ENCODE measurements at places on chromosomes 11 and 22.
A peak's percentile ranks its signal among the peaks of the same experiment; 100 is the strongest.

DNA sequence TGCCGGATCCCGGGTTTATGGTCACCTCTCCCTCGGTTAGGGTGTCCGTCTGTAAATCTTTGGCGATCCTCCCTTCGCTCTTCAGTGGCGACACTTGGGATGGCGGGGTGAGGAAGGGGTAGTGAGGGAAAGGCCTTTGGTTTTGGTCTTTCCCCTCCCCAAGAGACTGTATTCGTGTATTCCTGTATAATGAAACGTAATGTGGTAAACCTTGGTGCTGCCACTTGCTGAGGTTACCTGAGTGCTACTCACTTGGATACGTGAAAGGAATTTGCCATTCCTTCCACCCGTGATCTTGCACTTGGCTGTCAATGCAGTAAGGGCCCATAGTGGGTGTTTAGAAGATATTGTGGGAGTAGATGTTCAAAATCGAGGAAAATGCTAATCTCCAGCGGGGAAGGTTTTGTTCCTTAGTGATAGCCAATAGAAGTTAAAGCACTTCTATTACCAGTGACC, 578 bp upstream of the NUP160 start:
- no peak for DNase-seq

DNA sequence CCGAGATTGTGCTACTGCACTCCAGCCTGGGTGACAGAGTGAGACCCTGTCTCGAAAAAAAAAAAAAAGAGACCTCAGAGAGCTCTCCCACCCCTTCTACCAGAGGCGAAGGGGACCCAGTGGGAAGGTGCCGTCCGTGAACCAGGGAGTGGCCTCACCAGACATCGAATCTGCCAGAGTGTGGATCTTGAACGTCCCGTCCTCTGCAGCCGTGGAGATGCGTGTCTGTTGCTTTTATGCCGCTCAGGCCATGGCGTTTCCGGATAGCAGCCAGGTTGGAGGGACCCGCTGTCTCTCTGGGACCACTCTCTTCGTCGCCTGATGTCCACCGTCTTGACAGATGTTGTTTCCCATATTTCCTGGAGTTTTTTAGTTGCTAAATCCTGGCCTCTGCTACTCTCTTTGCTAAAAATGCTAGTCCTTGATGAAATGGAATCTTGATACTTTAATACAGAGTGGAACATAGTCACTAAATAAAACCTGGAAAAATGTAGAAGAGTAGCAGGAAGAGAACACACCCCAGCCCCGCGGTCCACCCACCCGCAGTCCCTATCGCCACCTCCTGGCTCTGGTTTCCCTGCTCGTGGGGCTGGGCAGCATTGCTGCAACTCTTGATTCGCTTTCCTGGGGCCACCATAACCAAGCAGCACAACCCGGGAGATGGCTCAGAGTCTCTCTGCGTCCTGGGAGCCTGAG, 12.0 kb upstream of the MUC6 start:
- no peak for DNase-seq

GRCh38 chr22:49975543-49976389, 15.2 kb downstream of the PIM3 start:
- no peak for DNase-seq

- DNase-seq, result no peak
Observed at GRCh38 chr11:71354394-71355105, 93.6 kb downstream of the DHCR7 start.

- DNase-seq, result no peak
Observed at GRCh38 chr11:9104580-9104979, 13.2 kb upstream of the SCUBE2 start.

DNA sequence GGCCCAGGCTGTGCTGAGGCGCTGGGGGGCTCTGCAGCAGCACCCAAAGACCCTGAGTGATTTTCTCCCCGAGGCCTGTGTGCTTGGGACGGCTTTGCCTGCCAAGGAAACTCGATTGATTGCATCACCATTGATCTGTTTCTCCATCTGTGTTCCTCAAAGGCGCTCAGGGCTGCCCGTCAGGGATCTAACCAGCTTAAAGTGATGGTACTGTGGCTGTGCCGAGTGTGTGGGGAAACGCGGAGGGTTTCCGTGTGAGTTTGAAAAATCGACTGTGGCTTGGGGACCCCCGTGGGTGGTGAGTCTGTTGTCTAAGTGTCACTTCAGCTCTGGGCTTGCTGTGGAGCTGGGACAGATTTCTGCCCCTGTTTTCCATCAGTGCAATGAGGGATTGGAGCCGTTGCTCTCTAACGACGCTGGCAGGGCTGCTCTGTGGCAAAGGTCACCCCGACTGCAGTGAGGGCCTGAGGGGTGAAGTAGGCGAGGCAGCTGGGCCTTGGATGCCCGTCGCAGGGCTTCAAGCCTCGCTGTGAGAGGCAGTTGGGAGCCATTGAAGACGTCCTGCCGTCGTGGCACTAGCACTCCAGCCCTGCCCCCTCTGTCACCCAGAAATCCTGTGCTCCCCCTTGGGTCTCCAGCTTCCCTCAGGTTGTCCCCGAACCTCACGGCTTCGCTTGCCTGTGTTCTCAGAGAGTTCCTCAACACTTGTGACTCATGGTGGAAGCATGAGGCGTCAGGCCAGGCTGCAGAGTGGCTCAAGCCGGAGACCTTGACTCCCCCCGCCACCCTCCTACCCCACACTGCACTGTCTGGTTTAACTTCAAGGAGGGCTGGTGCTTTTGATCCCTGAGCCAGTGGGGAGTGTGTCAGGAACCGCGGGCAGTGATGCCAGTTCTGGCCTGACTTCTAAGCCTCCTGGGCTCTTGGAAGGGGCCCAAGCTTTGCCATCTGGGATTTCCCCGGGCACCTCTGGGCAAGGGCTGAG, 21.8 kb downstream of the CACNA1I start:
- DNase-seq, result peak; percentile 77

DNA sequence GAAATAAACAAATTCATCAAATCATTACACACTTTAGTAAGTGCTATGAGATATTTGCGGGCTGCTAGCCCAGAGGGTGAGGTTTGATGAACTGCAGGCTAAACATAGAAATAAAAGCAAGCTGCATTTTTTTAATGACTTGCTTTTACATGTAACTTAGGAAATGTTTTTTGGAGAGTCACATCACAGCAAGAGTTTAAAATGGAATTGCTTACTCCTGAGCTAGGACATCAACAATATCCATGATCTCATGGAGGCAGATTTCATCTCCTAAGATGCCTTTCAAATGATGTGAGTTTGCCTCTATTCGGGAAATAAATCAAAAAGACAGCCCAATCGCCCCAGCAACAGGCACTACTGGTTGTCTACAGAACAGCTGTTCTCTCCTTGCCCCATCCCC, 73.4 kb upstream of the CD44 start:
- DNase-seq, result no peak

GRCh38 chr11:114316980-114317786, 21.0 kb downstream of the NNMT start:
- DNase-seq, result peak; percentile 68

GRCh38 chr11:64880240-64881001, 2.0 kb upstream of the EHD1 start:
- DNase-seq, result no peak

GRCh38 chr22:37566329-37566837, 6.1 kb downstream of the CDC42EP1 start:
- no peak for DNase-seq

DNA sequence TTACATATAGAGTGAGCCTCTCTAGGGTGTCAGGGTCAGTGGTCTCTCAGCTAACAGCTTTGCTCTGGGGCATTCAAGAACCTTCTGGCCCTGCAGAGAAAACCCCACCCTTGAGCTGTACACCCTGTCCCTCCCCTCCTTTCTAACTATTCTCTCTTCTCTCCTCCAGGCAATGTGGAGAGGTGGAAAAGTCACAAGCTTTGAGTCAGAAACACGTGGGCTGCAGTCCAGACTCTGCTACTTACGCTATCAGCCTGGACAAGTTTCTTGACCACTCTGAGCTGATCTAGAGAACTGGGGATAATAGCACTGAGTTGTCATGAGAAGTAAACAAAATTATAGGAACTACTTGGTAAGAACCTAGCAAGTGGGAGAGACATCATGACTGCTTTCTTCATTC, 10.7 kb upstream of the FAM83F start:
- no peak for DNase-seq

DNA sequence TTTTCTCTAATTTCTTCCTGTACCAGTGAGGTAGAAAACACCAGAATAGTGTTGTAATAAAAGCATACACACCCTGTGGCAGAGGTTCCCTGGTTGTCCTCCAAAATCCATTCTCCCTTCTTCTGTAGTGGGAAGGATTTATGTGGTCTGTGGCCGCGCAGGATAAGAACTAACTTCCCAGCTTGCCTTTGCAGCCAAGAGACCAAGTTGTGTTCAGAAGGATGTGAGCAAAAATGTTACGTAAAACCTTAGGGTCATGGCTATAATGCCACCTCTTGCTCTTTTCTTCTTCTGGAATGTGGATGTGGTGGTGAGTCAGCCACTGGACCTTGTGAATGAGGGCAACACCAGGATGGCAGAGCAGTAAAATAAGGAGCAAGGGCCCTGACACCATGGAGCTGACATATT, 28.4 kb downstream of the CCDC90B start:
- peak; percentile 89 for DNase-seq

GRCh38 chr11:2452321-2453012, 7.7 kb downstream of the KCNQ1 start:
- DNase-seq, result no peak

GRCh38 chr11:28924004-28924403, 815.8 kb downstream of the METTL15 start:
- no peak for DNase-seq

GRCh38 chr22:17744430-17744829, 29.8 kb downstream of the BID start:
- no peak for DNase-seq

GRCh38 chr11:74681686-74682651, 49.3 kb downstream of the CHRDL2 start:
- no peak for DNase-seq

- no peak for DNase-seq
Observed at GRCh38 chr11:25983280-25983679, 348.6 kb upstream of the ANO3 start.

DNA sequence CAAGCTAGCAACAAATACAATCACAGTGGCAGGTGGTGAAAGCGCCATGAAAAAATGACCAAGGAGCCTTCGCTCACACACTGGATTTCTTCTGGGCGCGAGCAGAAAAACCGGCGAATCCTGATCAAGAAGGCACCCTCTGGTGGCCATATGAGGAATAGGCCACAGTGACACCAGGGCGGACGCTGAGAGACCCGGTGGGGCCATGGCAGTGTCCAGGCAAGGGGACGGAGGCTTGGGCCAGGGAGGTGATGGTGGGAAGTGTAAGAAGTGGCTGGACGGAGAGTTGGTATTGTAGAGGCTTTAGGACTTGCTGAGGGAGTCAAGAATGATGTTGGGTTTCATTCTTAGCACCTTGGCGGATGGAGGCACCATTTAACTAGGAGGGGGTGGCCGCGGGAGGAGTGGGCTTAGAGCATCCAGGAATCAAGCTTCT, 16.9 kb upstream of the RAC2 start:
- DNase-seq, result peak; percentile 38

GRCh38 chr22:35209203-35209602, 48.1 kb upstream of the HMGXB4 start:
- no peak for DNase-seq

DNA sequence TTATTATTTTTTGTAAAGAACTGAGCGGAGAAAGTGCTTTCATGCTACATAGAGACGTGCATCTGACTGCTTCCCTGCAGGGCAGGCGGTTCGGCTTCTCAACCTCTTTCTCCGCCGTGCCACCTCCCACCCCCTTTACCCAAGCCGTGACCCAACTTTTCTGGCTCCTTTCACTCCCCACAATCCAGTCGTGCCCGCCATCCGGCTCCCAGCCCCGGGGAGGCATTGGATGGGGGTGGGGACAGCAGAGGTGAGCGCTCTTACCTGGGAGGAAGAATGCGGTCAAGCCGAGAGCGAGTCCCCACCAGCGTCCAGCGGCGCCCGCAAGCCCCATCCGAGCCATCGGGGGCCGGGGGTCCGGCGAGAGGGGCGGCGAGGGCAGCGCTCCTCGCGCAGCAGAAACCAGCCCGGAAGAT, 781 bp downstream of the NECTIN1 start:
- no peak for DNase-seq

DNA sequence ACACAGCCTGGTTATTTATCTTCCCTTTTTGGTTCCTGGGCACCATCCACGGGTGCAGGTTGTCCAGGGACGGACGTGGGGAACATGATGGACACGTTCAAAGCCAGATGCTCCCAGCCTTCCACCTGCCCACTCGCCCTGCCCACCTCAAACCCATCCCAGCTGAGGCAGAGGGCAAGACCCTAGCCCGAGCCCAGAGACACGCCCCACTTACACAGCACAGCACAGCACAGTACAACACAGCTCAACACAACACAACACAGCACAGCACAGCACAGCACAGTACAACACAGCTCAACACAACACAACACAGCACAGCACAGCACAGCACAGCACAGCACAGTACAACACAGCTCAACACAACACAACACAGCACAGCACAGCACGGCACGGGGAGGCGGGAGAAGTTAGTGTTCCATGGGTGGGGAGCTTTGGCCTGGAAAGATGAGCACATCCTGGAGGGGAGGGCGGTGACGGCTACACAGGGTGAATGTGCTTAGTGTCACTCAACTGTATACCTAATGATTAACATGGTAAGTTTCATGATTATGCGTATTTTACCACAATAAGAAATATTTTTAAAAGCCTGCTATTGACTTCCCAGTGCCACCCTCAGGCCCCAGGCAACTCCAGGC, 1507.5 kb downstream of the BRD1 start:
- DNase-seq, result no peak

GRCh38 chr11:125111001-125111342, 454 bp downstream of the TMEM218 start:
- DNase-seq, result no peak

- DNase-seq, result no peak
Observed at GRCh38 chr22:35407362-35407761, 7.4 kb downstream of the MCM5 start.

DNA sequence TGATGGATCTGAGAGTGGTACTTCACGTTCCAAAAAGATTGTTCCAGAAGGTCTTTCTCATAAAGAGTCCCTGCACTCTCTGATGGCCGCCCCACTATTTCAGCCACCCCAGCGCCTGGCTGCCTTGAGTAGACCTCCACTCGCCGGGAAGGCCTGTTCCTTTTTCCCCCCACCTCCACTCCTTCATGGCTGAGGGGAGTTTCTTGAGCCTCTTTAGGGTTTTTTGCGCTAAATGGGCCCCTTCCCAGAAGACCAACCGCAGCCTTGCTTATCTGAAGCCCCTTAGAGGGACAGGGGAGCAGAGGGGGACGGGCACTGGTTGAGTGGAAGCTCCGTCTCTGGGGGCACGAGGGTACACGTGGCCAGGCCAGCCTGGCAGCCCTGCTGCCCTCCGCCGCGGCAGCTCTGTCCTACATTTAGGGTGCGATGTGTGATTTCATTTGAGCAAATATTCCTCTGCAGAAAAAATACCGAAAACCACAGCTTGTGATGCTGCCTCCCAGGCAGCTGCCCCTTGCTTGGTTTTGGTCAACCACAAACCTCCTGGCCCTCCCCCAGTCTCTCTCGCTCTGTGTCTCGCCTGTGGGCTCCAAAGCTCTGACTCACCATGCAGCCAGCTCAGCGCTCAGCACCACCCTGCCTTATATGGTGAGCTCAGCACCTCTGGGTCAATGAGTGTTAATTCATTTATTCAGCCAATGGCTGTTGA, 88.7 kb downstream of the TP53I11 start:
- peak; percentile 99 for DNase-seq

GRCh38 chr11:64716473-64717267, 6.3 kb downstream of the NRXN2 start:
- no peak for DNase-seq
